ENCODE measurements at places on chromosomes 13 and 19.

DNA sequence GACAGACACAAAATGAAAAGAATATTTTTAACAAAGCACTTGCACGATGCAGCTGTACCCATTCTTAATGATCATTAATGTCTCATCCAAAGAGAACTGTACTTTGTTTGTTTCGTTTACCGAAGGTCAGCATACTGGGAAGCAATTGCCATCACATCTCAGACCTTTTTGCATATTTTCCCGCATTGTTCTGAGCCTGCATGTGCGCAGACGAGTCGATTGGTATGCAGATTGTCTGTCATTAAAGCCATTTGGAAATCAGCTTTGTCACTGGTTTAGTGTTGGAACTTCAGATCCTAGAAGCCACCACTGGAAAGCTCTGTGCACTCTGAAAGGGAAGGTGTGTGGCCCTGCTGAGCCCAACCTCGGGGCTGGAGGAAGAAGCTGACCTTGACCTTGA is 15.6 kb downstream of the SPACA7 start:
- peaks cover 2% of the 10 kb centered on the region for H3K27me3 ChIP-seq
- no peaks in the 10 kb centered on the region for H3K36me3 ChIP-seq
- no peak overlapping the region for H3K27ac ChIP-seq
- H3K4me1 ChIP-seq, result no peaks in the 10 kb centered on the region

DNA sequence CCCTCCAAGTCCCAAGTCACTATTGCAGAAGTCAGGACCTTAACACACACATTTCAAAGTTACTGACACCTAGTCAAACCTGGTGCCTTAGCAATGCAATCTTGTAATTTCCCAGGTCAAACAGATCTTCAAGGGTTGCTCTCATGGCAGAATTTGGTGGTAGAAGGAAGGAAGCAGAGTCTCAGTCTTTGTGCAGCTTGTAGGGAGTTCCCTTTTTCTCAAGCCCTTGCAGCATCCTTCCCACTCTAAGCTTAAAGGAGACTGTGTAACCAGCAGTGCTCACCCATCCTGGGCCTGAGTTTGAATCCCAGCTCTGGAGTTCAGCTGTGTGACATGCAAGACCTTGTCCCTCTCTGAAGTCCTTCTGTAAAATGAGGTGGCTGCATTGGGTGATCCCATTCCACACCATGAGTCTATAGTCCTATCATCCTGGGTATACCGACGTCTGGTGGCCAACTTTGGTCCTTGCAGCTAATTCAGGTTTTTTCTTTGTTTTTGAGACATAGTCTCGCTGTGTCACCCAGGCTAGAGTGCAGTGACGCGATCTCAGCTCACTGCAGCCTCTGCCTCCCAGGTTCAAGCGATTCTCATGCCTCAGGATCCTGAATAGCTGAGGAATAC is 9.8 kb downstream of the SIGLEC10 start:
- no peak overlapping the region for H3K27ac ChIP-seq
- peaks cover 10% of the 10 kb centered on the region for H3K36me3 ChIP-seq
- H3K27me3 ChIP-seq, result peaks cover 4% of the 10 kb centered on the region
- no peak for DNase-seq
- no peaks in the 10 kb centered on the region for H3K4me1 ChIP-seq
- no peak overlapping the region for H3K4me3 ChIP-seq

GRCh38 chr13:83831796-83832195 is 50.5 kb downstream of the SLITRK1 start:
- H3K27me3 ChIP-seq, result no peaks in the 10 kb centered on the region
- H3K4me1 ChIP-seq, result no peaks in the 10 kb centered on the region
- no peak overlapping the region for H3K4me3 ChIP-seq

- H3K4me1 ChIP-seq, result peaks cover 52% of the 10 kb centered on the region
- no peaks in the 10 kb centered on the region for H3K27me3 ChIP-seq
- no peak for DNase-seq
- no peaks in the 10 kb centered on the region for H3K36me3 ChIP-seq
- peak overlapping the region; percentile 92 for H3K4me3 ChIP-seq
Observed at GRCh38 chr19:19064811-19065745, 1.3 kb downstream of the SLC25A42 start.

DNA sequence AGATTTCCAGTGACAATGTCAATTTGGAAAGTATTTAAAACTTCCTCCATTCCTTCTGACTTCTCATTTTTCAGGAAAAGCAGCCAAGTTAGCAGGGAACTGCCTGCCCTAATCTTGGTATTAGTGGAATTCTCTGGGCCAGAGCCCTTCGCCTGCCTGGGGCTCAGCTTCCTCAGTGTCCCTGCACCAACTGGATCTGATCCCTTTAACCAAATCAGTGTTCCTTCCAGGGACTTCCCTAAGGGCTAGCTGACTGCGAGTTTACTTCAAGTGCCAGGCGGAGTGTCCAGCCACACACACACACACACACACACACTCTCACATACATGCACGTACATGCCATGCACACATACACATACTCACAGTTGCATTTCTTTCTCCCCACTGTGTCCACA is 20.0 kb downstream of the RAB20 start:
- peaks cover 6% of the 10 kb centered on the region for H3K4me1 ChIP-seq
- H3K36me3 ChIP-seq, result peaks cover 3% of the 10 kb centered on the region
- no peak overlapping the region for H3K27ac ChIP-seq
- no peaks in the 10 kb centered on the region for H3K27me3 ChIP-seq

DNA sequence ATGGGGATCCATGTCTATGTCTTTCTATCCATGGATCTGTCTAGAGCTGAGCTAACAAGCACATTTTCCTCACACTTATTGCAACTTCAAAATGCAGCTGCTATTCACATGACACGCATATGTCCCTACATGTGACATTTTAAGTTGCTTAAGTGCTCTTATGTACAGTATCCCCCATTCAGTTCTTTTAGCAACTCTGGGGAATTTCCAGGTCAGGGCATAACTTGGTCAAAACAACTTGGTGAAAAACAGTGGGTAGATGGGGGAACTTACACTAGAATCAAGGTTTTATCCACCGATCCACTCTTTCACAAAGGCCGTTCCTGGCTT is 73.0 kb downstream of the COL4A1 start:
- DNase-seq, result no peak
- H3K4me1 ChIP-seq, result no peaks in the 10 kb centered on the region
- H3K27me3 ChIP-seq, result peaks cover 50% of the 10 kb centered on the region
- no peaks in the 10 kb centered on the region for H3K36me3 ChIP-seq

GRCh38 chr19:13127811-13128575 is 9.9 kb downstream of the NACC1 start:
- H3K27ac ChIP-seq, result peak overlapping the region; percentile 20
- no peaks in the 10 kb centered on the region for H3K36me3 ChIP-seq
- peaks cover 38% of the 10 kb centered on the region for H3K4me1 ChIP-seq
- no peak overlapping the region for H3K4me3 ChIP-seq
- H3K27me3 ChIP-seq, result no peaks in the 10 kb centered on the region
- no peak for DNase-seq

DNA sequence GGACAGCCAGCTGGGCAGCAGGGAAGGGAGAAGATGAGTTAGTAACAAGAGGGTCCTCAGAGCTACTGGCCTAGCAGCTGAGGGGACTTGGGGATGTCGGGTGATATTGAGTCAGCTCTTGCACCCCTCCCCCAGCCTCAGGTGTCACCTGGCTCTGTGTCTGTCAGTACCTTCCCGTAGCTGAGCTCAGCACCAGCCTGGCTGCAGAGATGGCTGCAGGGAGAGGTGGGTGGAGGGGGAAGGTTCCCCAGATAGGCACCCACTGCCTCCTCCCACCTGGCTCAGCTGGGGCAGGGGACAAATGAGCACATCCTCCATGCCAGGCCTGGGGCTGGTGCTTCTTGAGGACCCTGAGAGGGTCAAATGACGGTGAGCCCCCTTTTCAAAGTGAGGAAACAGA is 6.8 kb upstream of the KPTN start:
- H3K4me1 ChIP-seq, result peaks cover 60% of the 10 kb centered on the region
- no peak overlapping the region for H3K27ac ChIP-seq
- no peaks in the 10 kb centered on the region for H3K27me3 ChIP-seq
- no peak for DNase-seq

Measured in naive thymus-derived CD8-positive, alpha-beta T cell (primary cell).